ENCODE measurements at places on chromosomes 4 and X. TPM values are rescaled to one million over a fixed set of nuclear protein-coding genes. Genes with fewer than 3 reads are reported as not detected.

DNA sequence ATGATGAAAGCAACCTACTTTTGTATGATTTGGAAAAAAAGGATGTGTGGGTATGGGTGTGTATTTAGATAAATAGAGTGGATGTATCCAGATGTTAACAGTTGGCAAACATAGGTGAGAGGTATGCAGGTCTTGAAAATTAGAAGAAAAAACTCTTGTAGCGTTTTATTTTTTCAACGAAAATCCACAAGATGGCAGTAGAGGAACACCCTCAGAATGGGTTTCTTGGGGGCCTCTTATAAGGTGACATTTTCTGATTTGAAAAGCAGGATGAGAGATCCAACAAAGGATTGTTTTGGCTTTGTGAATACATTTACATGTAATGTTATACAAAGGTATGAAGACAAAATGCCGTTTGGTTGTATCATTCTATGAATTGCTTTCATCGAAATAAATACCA, 68.3 kb downstream of the FMR1NB start:
- peak; percentile 36 for DNase-seq

PAGE2 gene
- total RNA-seq, result not detected

GRCh38 chr4:74755486-74755885, 38.8 kb downstream of the BTC start:
- no peak for DNase-seq

GRCh38 chrX:38973322-38973721, 172.1 kb downstream of the MID1IP1 start:
- DNase-seq, result no peak

- DNase-seq, result no peak
Measured at GRCh38 chrX:63012574-63012973, 338.6 kb downstream of the SPIN4 start.

SETD7 gene
- 36.4 TPM for total RNA-seq

DNA sequence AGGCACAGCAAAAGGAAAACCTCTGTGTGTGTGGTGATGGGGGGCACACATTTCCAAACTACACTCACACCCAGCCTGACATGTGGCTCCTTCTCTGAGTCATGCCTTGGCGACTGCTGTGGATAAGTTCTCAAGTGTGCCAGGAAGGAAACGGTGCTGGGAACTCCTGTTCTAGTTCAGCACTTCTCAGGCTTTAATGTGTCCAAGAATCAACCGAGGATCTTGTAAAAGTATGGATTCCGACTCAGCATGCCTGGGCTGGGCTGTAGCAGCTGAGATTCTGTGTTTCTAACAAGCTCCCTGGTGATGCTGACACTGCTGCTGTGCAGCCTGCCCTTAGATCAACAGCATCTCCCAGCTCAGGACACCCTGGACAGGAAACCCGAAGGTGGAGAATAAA, 20.2 kb downstream of the CLNK start:
- peak; percentile 92 for DNase-seq

DNA sequence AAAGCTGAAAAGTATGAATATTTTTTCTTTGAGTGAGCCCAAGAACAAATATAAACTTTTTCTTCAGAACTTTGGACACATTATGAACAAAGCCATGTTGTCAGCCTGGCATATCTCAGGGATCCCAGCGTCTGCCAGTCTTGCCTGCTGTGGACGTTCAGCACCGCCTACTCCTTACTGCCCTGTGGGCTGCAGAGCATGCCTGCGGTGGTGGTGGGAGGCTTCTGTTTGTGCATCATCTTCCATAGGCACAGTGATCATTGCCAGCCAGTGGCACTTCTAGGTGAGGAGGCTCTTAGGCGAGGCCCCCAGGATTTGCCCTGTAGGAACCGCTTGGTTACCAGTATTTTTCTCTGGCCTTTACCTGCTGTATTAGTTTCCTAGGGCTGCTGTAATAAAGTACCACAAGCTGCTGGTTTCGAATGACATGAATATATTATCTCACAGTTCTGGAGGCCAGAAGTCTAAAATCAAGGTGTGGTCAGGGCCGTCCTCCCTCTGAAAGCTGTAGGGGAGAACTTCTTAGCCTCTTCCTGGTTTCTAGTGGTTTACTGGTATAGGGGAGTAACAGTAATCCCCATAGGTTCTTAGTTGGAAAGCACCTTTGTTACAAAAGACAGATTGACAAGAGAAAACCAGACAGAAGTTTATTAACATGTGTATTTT, 15.4 kb downstream of the ANXA3 start:
- no peak for DNase-seq

TRIM61 gene
- 0.22 TPM for total RNA-seq

SLIT2 gene
- total RNA-seq, result 28.2 TPM

FRMD7 gene
- not detected for total RNA-seq

TEX11 gene
- total RNA-seq, result not detected

MAGED4 gene
- 25.3 TPM for total RNA-seq

FGFR3 gene
- 1.2 TPM for total RNA-seq

DNA sequence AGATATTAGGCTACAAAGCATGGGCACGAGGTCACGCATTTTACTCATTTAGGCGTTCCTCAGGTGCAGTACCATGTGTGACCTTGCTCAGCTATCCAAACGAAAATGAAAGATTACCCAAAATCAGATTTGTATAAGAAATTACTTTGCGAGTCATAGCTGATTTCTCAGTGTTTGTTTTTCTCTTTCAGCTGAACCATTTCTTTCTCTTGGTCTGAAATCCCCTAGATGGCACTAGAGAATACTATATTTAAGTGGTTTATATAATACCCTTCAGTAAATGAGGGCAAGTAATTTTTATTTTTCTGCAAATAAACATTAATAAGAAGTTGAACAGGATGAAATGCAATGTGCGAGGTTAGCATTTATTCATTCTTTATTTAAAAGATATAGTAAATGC, 496.6 kb downstream of the STIM2 start:
- DNase-seq, result no peak

SPANXB1 gene
- total RNA-seq, result not detected

OPRPN gene
- not detected for total RNA-seq

GRCh38 chr4:125951261-125951887, 636.6 kb downstream of the FAT4 start:
- no peak for DNase-seq

TENM3 gene
- 6.2 TPM for total RNA-seq

- peak; percentile 71 for DNase-seq
Measured at GRCh38 chrX:153459986-153460385, 10.4 kb downstream of the HAUS7 start.

DNA sequence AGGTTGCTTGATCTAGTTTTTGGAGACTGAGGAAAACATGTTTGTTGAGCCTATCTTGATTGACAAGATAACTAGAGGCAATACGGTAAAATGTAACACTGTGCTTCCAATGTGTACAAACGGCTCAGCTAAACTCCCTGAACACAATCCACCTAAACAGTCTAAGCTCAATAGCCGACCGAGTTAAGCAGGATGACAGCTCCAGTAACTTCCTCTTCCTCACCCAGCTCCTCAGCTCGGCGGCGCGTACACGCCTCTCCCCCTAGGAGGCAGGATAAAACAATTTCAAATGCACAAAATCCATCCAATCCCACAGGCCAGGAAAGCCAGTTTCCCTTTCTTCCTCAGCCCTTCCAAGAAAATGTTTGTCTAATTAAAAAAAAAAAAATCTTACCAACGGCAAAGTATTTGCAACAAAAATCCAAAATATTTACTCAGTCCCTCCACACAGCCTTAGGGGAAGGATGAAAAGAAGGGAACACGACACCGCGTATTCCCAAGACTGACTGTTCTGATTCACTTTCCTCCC, 1.0 kb downstream of the CNOT6L start:
- DNase-seq, result peak; percentile 88

PNCK gene
- not detected for total RNA-seq

ITM2A gene
- 3.9 TPM for total RNA-seq

DNA sequence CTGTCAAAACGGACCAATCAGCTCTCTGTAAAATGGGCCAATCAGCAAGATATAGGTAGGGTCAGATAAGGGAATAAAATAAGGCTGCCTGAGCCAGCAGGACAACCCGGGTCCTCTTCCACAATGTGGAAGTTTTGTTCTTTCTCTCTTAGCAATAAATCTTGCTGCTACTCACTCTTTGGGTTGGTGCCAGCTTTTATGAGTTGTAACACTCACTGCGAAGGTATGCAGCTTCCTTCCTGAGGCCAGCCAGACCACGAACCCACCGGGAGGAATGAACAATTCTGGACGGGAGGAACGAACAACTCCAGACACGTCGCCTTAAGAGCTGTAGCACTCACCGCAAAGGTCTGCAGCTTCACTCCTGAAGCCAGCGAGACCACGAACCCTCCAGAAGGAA, 287.8 kb downstream of the RAPGEF2 start:
- DNase-seq, result peak; percentile 94

DNA sequence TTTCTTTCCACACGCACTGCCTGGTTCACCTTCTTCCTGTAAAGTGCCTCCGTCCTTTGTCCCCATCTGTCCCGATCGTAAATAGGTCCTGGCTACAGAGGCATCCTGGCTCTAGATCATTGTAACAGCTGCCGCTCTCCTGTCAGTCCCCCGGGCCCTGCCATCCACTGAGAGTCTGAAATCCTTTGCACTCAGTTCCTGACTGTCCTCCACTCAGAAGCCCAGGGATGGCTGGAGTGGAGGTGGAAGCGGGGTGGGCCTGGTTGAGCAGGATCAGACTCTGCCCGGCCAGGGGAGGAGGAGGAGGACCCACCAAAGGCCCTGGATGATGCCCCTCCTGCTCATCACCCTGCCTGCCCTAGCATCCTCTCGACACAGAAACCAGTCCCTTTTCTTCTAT, 29.8 kb downstream of the PIGG start:
- DNase-seq, result no peak

- DNase-seq, result no peak
Measured at GRCh38 chr4:117001077-117001476, 84.3 kb downstream of the TRAM1L1 start.

GRCh38 chr4:80360900-80361299, 25.4 kb downstream of the CFAP299 start:
- no peak for DNase-seq

DNA sequence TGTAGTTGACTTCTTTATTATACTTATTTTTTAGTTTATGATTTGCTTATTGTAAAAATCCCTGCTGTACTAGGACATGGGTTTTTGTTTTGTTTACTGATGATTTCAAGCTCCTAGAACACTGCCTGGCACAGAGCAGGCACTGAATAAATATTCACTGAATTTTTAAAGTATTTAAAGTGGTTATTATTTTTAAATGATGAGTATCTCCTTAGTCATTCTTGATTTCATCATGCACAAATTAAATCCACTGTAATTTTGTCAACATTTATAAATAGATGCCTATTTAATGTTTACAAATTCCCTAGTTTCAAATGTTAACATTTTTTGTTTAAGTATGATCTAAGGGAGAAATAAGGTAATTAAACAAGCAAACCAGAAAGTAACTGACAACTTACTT, 367.9 kb upstream of the SLIT2 start:
- no peak for DNase-seq

- DNase-seq, result no peak
Measured at GRCh38 chrX:2566055-2566454, 65.3 kb upstream of the DHRSX start.

GRCh38 chrX:35622040-35622439, 176.1 kb upstream of the MAGEB16 start:
- DNase-seq, result no peak

- DNase-seq, result no peak
Measured at GRCh38 chr4:10171055-10171454, 54.5 kb upstream of the WDR1 start.

H2BW2 gene
- not detected for total RNA-seq

DNA sequence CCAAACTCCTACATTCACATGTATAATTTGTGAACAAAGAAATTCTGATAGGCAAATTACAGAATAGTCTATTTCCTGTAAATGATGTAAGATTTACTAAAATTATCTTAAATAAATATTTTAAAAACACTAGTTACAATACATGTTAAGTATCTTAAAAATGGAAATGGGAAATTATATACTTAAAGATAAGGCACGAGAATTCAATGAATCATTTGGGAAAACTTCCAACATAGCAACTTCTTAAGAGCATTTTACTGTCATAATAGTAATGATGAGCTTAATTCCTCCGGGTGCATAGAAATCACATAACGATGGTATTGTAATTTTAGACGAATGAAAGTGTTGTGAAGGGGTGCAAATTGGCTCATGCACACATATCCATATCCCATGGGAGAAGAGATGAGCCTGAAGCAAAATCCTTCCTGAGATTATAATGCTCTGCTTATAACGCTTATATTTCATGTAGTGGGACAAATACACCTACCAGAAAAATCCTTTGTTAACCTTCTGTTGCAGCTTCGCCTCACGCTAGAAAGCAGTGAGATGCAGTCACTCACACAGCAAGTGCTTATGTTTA, 873.5 kb downstream of the PDHA2 start:
- peak; percentile 50 for DNase-seq

DNA sequence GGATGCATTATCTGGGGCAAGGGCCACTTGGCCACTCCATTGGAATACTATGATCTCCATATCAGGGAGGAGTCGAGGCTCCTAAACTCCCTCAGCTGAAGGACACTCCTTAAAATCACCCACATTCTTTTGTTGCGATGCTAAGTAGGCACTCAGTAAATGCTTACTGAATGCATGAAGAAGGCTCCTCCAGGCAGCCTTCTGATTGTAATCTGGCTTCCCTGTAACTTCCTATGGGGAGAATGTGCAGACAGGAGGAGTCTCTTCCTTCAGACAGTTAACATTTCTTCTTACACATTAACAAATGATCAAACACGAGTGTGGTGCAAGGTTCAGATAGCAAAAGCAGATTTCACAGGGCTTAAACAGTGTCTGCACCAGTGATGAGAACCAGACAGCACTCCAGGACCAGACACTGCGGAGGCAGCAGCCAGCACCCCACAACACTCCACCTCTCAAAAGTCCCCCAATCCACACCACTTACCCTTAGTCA, 21.4 kb upstream of the USO1 start:
- no peak for DNase-seq

DNA sequence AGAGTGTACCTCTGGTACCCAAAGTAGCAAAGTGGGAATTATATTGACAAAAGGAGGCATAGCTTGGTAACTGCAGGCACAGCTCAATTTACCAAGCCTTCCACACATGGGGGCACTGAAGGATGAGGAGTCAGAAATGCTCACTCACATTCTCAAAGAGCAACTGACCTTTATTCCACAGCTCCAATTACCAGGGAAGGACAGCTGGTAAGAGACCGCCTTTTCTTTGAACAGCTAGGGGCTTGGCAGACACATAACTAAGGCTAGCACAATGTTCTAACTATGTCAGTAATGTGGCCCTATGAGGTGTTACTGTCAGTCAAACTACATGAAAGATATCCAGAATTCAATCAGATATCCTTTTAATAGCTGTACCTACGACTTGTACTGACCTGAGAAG, 20.5 kb upstream of the STS start:
- no peak for DNase-seq

GRCh38 chrX:138504273-138504672, 207.2 kb downstream of the FGF13 start:
- DNase-seq, result no peak
